T-helper 9 cell (primary cell): ENCODE measurements at places on chromosomes 6 and 20.
A peak's percentile ranks its signal among the peaks of the same experiment; 100 is the strongest.

DNA sequence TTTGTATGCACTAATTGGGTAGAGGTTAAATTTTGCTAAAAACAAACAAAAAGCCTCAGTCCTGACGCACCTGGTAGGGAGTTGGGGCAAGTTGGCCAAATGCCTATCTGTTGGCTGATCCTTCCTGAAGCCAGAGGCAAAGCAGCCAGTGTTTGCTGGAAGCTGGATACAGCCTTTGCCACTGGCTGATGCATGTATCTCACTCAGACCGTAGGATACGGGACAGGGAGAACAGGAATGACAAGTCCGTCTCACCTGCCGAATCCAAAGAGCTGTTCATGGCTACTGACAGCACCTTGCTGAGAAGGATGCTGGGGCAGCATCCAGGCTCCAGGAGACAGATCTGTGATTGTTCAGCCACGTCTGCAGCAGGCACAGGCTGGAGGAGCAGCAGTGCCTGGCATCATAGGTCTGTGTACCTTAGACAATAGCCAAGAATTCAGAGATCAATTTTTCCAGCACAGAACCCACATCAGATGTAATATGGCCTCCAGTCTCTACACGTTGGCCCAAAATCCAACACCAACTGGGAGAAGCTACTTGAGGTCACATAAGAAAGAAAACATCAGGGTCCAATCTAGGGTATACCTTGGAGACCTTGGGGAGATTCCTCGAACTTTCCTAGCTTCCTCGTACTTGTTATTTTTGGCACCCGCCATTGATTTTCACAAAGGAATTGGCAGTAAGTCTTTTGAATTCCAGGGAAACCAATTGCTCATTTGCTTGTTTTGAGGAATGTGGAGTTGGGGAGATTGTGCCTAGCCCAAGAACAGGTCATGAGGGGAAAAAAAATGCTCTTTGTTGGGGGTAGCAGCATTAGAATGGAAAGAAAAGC is 108.5 kb upstream of the ARMC2 start:
- no peak for DNase-seq

GRCh38 chr6:27867051-27867944 is 44.9 kb downstream of the OR2B2 start:
- peak; percentile 52 for DNase-seq

DNA sequence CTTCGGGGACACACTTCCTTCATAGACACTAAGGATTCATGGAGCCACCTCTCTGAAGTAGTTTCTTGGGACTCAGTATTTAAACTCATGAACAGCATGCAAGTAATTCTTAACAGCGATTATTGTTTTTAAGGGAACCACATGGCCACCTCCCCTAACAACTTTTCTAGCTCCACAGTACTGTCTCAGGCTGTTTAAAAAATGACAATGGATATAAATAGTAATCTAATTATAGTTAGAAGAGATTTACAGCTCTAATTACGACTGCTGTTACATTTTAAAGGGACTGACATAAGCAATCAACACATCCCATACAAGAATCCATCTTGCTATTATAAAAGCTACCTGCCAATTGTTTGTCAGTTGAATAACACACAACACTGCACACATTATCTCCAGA is 72.1 kb upstream of the HDGFL1 start:
- no peak for DNase-seq

DNA sequence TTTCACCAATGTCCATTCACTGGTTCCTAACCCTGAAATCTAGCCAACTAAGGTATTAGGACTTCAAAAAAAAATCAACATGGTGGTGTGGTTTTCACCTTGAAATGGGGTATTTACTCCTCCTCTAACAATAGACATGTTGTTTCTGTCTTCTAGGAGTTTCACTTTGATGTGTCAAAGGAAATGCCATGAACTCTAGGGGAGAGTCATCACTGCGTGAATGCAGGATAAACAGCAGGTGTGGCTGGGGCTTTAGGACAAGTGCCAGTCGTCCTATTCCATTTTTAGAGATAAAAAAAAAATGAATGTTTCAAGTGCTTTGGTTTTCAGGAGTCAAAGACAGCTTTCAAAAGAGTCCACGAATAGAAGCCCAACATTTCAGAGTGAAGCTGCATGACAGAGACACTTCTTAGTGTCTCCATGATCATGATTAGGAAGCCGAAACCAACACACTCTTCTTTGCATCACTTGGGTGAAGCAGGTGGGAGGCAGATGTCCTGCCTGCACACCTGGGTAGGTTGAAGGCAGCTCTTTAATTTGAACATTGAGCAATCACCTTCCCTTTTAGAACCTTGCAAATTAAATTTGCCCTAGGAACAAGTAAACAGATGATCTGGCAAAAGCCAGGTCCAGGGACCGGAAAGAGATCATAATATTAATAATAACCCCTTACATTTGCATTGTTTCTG is 328.5 kb upstream of the PRDM1 start:
- no peak for DNase-seq
